Left ventricle myocardium superior (tissue), 1 donor: ENCODE measurements at places on chromosomes 16 and 17.

- DNase-seq = no peak
These were observed 25.7 kb downstream of the IRF8 start for GRCh38 chr16:85924675-85925074.

- no peak for DNase-seq
These were observed 11.4 kb downstream of the SLFN5 start for GRCh38 chr17:35254107-35254773.

DNA sequence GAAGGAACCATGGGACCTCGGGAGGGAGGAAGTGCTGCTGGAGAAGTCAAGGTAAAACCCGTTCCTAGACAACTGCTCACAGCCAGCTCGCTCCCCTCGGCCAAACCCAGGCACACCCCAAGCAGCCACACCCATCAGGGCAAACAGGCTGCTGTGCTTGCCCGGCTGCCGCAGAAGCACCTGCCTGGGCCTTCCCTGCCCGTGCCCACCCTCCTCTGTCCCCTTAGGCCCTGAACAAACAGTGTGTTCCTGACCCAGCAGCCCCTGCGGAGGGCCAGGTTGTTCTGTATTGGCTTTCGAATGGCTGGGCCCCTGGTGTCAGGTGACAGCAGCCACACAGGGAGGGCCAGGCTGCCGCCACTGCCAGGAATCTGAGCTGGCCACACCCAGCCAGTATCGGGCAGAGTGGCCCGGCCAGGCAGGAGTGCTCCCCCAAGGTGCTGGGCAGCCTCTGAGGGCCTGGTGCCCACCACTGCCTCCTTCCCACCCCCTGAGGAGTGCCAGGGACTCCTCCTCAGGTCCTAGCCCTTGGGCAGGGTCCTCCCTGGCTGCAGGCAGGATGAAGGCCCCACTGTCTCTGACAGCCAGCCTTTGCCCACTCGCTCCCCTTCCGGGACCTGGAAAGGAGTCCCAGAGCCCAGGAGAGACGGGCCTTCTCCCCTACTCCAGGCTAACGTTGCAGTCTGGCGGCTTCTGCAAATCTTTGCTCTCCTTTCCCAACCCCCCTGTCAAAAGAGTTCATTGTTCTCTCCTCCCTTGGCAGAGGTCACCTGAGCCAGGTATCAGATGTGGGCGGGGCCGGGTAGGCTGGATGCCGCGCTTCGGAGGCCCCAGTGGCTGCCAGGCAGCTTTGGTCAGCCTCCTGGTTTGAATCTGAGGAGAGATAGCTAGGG lies 24.0 kb downstream of the LLGL2 start:
- peak; percentile 44 for DNase-seq

DNA sequence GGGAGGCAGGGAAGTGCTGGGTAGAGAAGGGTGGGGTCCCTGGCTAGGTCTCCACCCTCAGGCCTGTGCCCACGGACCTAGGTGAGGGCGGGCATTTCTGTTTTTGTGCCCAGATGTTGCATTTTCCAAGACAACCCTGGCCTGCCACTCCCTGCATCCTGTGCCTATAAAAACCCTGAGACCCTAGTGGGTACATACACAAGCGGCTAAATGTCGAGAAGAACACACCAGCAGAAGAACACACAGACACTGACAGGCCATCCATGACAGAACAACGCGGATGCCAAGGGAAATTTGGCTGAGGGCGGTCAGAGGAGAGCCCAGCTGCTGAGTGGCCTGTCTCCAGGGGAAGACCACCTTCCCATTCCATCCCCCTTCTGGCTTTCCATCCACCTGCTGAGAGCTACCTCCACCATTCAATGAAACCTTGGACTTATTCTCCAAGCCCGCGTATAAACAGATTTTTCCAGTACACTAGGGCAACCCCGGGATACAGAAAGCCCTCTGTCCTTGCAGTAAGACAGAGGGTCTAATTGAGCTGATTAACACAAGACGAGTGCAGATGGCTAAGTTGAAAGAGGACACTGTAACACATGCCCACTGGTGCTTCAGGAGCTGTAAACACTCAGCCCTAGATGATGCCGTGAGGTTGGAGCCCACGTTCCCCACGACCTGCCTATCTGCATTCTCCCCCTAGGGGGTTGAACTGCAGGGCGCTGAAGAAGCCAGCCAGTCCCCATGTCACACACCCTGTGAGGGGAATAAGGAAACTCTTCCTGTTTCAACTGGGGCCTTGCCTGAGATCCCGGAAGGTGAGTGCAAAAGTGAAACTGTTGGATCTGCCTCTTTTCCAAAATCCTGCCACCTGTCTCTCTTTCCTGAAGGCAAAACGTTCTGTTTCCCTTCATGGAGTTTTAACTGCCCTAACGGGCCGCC lies 147.2 kb upstream of the COX10 start:
- DNase-seq = no peak

DNA sequence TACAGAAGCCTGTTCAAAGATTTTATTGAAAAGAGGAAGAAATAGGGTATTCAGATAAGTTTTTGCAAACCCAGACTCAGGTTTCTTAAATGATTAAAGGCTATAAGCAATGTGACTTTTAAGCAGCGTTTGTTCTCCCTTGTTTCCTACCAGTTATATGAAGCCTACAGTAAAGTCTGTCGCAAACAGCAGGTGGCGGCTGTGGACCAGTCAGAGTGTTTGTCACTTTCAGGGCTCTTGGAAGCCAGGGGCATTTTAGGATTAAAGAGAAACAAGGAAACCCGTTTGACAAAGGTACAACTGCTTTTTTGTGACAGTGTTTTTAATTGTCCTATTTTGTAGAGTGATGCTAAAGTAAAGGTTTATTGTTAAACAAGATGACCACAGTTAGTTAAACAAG lies 7.7 kb upstream of the RARA start:
- peak; percentile 46 for DNase-seq

GRCh38 chr17:56595831-56596690 lies 2.6 kb downstream of the NOG start:
- DNase-seq = no peak

GRCh38 chr17:38508954-38509771 lies 80.9 kb downstream of the ARHGAP23 start:
- peak; percentile 85 for DNase-seq

- DNase-seq = no peak
These were observed 825 bp downstream of the HEATR6 start for GRCh38 chr17:60077672-60078519.

DNA sequence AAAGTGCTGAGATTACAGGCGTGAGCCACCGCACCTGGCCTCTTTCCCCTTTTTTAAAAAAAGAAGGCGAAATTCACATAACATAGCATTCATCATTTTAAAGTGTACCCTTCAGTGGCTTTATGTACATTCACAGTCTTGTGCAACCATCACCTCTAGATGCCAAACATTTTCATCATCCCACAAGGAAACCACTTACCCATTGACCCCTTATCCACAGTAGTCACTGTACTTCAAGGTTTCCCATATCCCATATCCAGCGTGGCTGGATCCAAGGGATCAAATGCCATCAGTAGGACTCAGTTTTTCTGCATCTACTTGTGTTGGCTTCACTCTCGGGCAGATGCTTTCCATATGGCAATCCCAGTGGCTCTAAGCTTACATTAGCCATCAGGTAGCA lies 50.3 kb downstream of the BMERB1 start:
- no peak for DNase-seq

GRCh38 chr17:56739376-56739775 lies 94.3 kb downstream of the C17orf67 start:
- DNase-seq = no peak

- DNase-seq = no peak
These were observed 8.5 kb upstream of the LONP2 start for GRCh38 chr16:48235556-48236136.

- DNase-seq = no peak
These were observed 35.3 kb downstream of the NPLOC4 start for GRCh38 chr17:81601525-81602120.

- no peak for DNase-seq
These were observed 4.2 kb downstream of the DPH1 start for GRCh38 chr17:2034157-2034556.

- no peak for DNase-seq
These were observed 4.9 kb downstream of the CCDC182 start for GRCh38 chr17:57740235-57740528.

DNA sequence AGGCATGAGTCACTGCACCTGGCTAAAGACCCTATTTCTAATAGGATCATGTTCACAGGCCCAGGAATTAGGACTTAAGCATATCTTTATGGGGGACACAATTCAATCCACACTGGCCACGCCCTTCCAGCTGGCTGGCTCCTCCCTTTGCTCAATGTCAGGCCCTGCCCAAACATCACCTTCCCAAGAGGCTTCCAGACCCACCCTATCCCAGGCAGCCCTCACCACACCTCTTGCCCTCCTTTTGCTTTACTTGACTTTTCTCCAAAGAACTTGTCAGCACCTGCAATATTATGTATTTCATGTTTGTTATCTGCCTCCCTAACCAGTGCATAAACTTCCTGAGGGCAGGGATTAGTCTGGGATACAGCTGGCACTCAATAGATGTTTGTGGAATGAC lies 109.6 kb upstream of the CDH5 start:
- DNase-seq = no peak

DNA sequence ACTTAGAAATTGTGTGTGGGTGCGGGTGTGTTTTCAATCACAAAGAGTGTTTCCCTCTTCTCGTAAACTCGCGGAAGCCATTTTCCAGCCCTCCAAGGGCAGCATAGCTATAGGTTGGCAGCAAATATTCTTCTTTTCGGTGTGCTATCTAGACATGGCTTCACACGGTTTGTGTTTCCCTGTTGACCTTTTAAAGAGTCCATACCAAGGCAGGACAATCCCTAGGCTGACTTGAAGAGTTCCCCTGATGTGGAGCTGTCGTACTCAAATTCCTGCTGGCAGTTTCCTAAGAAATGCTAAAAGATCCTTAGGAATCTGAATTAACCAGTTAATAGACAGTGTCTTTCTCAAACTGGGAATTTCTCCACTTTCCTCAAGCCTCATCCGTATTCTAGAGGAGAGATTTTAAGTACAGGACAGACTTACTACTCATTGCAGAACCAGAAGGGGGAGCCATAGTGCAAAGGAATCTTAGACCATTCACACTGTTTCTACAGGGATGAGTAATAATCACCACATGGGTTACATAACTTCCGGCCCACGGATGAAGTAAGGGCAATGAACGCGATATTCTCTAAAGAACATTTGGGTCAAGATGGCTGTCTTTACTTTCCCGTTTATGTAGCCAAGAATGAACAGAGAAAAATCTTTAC lies 288.6 kb upstream of the ELAC2 start:
- DNase-seq = no peak

DNA sequence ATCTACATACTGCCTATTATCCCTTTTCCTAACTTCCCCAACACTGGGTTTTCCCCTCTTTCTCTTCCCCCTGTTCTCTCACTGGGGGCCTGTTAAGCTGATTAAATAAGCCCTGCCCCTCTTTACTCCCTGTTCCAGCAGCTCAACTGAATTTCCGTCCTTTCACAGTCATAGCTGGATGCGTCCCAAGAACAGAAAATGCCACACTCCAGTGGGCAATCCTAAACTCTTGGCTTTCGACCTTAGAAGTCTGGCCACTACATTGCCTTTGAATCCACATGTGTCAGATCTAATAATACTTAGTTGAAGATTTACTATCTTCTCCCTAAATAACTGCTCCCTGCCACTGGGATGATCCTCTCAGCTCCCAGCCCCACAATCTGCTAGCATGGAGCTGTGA lies 34.5 kb downstream of the KCNJ16 start:
- DNase-seq = no peak

DNA sequence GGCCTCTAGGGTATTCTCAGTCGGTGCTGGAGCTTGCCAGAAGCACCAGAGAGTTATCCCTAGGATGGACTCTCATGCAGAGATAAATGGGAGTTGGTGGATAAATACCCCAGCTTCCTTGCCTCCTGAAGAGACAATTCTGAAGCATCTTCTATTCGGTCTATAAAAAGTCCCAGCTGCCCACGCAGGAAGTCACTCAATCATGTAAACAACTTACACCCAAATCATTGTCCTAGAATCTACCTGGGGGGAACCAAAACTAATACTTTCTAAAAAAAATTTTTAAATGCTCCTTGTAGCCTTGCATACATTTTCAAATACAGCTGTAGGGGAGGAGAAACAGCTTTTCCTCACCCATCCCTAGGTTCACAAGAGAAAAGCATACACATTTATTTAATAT lies 66.6 kb upstream of the ELAC2 start:
- DNase-seq = no peak

- DNase-seq = no peak
These were observed 80.4 kb upstream of the IRX3 start for GRCh38 chr16:54366943-54367342.

DNA sequence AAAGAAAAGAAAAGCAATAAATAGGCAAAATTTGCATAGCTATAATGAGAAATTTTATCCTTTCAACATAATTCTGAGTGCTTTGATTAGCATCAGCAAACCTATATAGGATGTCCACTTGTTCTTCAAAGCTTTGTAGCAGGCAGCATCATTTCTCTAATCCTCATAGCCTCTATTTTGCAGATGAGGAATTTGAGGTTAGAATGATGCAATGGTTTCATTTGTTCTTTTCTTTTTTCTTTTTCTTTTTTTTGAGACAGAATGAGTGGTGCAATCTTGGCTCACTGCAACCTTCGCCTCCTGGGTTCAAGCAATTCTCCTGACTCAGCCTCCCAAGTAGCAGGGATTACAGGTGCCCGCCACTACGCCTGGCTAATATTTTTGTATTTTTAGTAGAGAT lies 594.4 kb downstream of the TOX3 start:
- no peak for DNase-seq

DNA sequence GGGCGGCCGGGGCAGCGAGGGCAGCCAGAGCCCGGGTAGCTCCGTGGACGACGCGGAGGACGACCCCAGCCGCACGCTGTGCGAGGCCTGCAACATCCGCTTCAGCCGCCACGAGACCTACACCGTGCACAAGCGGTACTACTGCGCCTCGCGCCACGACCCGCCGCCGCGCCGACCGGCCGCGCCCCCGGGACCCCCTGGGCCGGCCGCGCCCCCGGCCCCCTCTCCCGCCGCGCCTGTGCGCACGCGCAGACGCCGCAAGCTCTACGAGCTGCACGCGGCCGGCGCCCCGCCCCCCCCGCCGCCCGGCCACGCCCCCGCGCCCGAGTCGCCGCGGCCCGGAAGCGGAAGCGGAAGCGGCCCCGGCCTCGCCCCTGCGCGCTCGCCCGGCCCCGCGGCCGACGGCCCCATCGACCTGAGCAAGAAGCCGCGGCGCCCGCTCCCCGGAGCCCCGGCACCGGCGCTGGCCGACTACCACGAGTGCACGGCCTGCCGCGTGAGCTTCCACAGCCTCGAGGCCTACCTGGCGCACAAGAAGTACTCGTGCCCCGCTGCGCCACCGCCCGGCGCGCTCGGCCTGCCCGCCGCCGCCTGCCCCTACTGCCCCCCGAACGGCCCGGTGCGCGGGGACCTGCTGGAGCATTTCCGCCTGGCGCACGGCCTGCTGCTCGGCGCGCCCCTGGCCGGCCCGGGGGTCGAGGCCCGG lies 36.1 kb upstream of the ZC3H18 start:
- peak; percentile 91 for DNase-seq

GRCh38 chr16:10763456-10763855 lies 19.8 kb downstream of the NUBP1 start:
- no peak for DNase-seq
